ENCODE measurements at places on chromosomes 5 and 9. TPM values are rescaled to one million over a fixed set of nuclear protein-coding genes. Genes with fewer than 3 reads are reported as not detected.

Gene CD72
- total RNA-seq, result 0.22 TPM

Gene MRNIP
- 19.6 TPM for total RNA-seq

Gene PCDHB16
- 0.09 TPM for total RNA-seq

Gene GFRA3
- 0.14 TPM for total RNA-seq

Gene RANBP17
- 3.2 TPM for total RNA-seq

Gene FOXD4L5
- total RNA-seq, result 0.06 TPM

Gene GRXCR2
- not detected for total RNA-seq

All from A549 treated with AZD2906 at 1 μM for 4 hours (cell line).